Right renal pelvis (tissue), 4 donors: ENCODE measurements at places on chromosomes 1 and 21.

GRCh38 chr1:25700626-25701025 is 84.0 kb downstream of the MAN1C1 start:
- no peak for DNase-seq

GRCh38 chr1:29893806-29894205 is 657.5 kb downstream of the PTPRU start:
- no peak for DNase-seq

DNA sequence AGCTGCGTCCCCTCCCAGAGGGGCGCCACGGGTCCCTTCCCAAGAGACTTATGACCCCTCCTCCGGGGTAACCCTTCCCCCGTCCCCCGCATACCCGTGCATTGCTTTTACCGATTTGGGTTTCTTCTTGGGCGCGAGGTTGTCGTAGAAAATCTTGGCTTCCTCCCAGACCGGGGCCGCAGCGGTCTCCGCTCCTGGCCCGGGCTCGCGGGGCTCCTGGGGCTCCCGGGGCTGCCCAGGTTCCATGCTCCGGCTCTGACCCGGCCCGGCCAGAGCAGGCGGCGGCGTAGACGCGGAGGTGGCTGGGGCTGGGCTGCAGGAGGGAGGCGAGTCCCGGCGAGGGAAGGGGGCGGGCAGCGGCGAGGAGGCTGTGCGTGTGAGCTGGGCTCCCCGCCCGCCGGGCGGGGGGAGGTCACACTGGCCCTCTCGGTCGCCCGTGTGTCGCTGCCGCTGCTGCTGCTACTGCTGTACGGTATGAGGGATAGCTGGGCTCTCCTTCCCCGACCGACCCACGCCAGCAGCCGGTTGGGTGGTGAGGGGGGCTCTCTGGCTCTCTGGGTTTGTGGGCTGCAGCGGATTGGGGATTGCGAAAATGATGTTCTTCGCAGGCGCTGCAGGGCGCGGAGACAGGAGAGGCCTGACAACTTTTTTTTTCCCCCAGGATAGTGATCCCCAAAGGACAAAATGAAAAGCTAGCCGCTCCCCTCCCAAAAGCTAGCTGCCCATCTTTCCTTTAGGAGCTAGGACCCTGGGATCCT is at the start of gene NT5C1A:
Gene NT5C1A, minus strand, starts transcription at position 315 of the 758 bp plus-strand sequence. Its CDS starts 69 bp downstream, at position 246.
- DNase-seq = no peak

DNA sequence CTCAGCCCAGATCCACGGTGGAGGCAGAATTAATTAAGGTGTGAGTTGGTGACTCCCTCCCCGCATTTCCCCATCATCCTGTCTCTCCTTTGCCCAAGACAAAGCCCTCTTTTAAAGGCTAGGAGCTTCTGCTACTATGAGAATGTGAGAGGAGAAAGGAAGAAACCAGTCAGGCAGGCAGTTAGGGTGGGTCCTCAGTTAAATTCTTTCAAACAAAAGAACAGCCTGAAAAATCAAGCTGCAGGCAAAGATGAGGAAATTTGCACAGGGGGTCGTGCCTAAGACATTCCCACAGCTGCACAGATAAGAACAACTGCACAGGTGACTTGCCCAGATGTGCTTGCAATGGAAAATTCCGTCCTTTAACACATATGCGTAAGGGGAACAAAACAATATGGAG is 47.6 kb downstream of the SERTAD4 start:
- DNase-seq = no peak

- no peak for DNase-seq
Measured at GRCh38 chr1:113046569-113046968, 26.4 kb upstream of the LRIG2 start.

- DNase-seq = peak; percentile 13
Measured at GRCh38 chr1:71676979-71677925, 596.4 kb upstream of the ZRANB2 start.
